ENCODE measurements at places on chromosomes 6 and 20.

GRCh38 chr6:167855825-167856425, 29.2 kb downstream of the AFDN start:
- peak; percentile 42 for DNase-seq

DNA sequence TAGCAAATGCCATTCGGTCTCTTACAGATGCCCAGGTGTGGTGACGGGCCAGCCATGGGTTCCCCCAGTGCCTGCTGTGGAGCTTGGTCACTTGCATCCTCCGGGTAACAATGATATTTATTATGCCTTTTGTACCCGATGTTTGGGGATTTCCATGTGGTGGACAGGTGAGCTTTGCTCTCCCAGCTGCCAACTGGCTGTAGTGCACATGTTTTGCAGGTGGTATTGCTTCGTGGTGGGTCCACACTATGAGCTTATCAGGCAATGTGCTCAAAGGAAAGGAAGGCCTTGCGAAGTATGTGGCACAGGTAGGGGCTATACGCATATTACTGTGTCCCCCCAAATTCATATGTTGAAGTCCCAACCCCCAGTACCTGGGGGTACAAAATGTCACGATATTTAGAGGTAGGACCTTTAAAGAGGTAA, 4.2 kb upstream of the CTCFL start:
- no peak for DNase-seq

DNA sequence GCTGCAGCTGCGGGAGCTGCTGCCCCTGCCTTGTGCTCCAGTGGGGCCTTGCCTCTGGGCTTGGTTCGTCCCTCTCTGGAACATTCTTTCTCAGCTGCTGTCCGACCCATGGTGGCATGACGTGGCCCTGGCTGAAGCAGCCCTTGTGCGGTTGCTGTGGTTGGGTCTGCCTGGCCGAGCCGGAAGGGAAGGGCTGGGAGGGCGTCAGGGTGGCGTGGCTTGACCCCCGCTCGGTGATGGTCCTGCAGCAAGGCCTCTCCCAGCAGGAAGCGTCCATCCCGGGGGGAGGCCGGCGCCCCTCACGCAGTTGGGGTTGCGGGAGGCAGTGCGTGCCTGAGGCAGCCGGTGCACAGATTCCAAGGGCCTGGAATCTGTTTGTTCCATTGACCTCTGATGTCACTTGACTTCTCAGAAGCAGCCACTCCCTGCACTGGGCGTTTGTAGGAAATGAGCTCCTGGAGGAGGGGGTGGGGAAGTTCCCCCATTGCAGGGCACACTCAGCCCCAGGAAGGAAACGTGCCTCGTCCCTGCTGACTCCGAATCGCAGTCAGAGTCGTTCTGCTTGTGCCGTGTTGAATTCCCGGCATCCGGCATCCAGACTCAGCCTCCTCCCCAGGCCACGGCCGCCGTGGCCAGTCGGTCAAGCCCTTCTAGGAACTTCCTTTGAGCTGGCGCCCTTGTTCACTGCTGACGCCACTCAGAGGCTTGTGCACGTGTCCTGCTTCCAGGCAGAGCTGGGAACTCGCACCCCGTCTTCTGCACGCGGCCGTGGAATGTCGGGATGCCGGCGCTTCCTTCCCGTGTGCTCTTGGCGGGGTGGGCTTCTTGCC, 9.7 kb upstream of the TNFRSF6B start:
- no peak for DNase-seq

DNA sequence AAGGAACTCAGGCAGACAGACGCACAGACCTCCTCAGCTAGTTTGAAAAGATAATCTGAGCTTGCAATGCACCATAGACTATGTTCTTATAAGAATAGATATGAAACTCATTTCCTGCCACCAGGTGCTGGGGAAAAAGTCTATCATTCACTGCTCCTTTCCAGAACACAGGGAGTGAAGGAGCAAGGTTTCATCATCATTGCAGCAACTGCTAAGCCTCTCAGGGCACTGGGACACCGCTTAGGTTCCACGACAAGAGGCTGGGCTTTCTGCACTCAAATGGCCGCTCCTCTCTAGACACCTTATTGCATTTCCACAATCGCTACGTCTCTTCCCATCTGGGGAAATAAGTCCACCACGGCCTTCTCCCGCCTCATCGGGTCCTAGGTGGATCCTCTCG, 418.5 kb upstream of the JARID2 start:
- no peak for DNase-seq

GRCh38 chr20:41150664-41151063, 13.3 kb downstream of the PLCG1 start:
- no peak for DNase-seq

DNA sequence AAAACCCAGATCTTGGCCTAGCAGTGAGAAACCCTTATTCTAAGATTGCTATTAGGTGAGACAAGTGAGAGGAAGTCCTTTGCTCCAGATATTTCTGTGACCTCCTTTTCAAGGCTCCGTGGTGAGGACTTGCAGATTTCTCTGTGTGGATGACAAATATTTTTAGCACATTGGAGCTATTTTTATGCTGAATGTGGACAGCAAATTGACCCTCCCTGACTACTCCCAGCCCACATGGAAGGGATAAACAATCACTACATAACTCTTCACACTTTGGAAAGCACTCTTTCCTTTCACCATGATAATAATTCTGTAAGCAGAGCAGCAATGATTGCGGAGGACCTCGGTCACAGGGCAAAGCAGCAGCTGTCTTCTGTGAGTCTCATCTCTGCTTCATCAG, 88.0 kb upstream of the ADGRF1 start:
- no peak for DNase-seq

DNA sequence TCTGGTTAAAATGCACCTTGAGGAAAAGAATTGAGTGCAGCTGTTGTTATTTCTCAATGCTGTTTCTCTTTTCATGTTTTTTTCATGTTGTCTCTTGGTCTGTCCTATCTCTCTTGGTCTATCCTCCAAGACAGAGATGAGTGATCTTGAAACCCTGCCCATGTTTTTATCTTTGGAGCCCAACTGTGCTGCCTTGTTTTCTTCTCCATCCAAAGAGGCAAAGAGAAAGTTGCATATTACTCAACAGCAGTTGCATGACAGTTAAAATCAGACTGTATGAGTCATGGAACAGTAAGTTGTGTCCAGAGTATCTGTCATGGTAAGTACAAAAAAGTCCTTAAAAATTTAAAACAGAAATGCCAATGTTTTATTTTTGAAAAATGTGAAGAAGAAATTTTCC, 26.2 kb downstream of the BCAS1 start:
- DNase-seq = no peak

GRCh38 chr20:8322662-8323217, 190.7 kb downstream of the PLCB1 start:
- DNase-seq = no peak

DNA sequence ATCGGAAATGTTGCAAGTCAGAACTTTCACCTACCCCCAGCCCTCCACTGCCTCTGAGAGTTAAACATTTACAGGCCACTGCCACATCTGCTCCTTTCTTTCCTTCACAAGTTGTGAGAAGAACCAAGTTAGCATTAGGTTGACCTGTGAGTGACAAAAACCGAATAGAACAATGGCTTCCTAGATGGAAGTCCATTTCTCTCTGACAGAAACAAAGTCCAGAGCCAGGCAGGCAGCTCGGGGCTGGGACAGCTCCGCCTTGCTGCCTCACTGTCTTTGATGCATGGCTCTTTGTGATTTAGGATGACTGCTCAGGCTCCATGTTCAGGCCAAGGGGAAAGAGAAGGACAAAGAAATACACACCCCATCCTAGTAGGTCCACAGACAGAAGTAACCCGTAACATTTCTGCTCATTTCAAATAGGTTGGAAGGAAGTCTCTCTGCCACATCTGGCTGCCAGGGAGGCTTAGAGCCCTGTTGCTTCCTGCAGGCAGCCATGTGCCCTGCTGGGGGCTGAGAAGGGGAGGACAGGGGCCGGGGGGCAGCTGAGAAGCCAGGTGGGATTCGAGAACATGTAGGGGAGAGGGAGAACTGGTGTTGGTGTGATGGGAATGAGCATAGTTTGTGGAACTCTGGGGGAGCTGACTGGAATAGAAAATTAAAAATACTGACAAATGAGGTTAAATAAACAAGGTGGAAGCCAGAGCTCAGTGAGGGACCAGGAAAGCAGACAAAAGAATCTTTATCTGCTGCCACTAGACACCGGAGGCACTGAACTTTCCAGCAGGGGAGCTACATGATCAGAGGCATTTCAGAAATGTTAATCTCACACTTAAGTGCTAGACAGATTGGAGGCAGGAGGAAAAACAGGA, 19.5 kb upstream of the IER3 start:
- DNase-seq = peak; percentile 69

- peak; percentile 57 for DNase-seq
Measured at GRCh38 chr20:23889775-23890187, 10.2 kb upstream of the CST5 start.

- DNase-seq = no peak
Measured at GRCh38 chr20:45067087-45067486, 33.8 kb downstream of the KCNS1 start.

DNA sequence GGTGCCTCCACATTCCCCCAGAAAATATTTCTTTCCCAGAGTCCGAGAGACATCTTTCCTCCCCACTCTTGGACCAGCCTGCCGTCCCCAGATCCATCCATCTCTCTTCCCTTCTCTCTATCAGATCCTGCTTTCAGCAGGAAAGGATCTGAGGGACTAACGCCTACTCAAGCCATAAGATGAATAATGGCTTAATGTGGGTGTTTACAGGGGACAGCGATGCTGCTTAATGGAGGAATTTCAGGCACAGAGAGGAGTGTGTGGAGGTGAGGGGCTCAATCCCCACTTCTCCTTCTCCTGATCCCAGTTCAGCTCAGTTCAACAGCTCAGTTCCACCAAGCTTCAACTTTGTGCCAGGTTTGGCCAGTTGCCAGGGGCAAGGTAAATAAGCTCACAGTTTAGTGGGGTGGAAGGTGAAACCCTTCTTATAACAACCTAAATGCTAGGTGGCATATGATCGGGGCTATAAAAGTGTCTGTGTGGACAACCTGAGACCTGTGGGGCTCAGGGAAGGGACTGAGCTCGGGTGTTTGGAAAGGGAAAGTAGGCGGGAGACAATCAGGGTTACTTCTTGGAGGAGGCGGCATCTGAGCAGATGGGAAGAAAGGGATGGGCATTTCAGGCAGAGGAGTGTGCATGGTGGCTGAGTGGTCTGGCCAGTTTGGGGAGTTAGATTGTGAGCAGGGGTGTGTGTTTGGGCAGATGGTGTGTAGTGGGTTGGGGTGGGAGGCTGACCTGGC, 55.8 kb downstream of the CDH22 start:
- DNase-seq = no peak

DNA sequence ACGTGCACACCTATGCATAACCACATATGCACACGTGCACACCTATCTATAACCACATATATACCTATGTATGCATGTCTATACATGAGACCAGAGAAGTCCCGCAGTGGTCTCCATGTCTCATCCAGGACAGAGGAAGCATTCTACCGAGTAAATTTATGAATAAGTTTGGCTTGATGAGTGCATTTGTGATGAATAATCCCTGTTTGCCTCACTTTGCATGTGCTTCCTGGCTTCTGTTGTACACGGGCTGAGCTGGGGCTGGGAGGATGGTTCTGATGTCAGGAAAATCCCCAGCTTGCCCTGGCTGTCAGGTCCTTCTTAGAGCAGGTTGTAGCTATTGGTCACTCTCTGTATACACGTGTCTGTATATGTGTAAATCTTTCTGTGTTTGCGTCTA, 157.6 kb upstream of the RPS6KA2 start:
- no peak for DNase-seq

DNA sequence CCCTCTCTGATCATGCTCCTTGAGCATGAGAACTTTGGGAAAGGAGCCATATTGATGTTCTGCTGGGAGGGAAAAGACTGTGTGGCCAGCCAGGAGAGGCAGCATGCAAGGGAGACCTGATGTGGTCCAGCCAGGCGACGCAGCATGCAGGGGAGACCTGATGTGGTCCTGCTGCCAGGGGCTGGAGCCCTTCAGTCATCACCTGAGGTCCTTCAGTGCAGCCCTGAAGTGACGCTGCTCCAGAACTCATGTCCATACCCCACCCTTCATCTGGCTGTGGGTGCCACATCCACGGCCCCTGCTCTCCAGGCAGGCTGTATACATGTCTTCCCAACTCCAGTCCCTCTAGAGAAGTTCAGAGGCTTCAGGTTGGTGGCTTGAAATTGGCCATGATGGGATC, 134.4 kb downstream of the ERMARD start:
- DNase-seq = no peak

- no peak for DNase-seq
Measured at GRCh38 chr20:45087097-45087790, 13.7 kb downstream of the KCNS1 start.

- peak; percentile 93 for DNase-seq
Measured at GRCh38 chr20:51595058-51595532, 52.6 kb upstream of the NFATC2 start.

DNA sequence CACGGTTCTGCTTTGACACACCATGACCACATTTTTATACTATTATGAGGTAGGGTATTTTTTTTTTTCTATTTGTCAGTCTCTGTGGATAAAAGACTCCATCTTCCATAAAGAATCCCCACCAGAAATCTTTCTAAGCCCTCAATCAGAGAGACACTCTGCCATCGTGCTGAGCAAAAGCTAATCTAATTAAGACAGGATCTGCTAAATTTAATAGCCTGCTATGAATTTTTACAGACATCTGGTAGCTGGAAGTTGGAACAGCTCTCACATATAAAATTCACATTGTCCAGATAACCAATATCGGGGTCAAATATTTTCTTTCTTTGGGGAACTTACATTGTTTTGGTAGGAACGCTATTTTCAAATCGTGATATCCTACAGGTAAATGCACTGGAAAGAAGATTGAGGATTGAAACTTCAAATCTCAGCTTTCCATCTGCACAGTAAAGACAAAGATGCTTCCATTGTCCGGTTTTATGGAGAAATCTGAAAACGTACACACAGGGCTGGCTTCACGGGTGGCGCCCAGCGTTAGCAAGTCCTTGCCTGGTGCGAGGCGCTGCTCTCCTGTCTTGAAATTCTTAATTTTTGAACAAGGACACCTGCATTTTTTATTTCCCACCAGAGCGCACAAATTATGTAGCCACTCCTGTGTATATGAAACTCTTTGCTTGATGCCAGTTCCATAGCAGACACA, 573.8 kb upstream of the NOX3 start:
- no peak for DNase-seq

All from urothelium cell line (cell line).